ENCODE measurements at places on chromosomes 2 and 18. TPM values are rescaled to one million over a fixed set of nuclear protein-coding genes. Genes with fewer than 3 reads are reported as not detected.

The CHAC2 gene
- 14.1 TPM for total RNA-seq

The GPR17 gene
- total RNA-seq: 0.27 TPM

The TBR1 gene
- not detected for total RNA-seq

The DNAJC5G gene
- total RNA-seq: not detected

The AQP12B gene
- total RNA-seq: not detected

The POTEI gene
- 2.8 TPM for total RNA-seq

The AQP4 gene
- total RNA-seq: not detected

The COX5B gene
- 601 TPM for total RNA-seq

The IL1RN gene
- total RNA-seq: not detected

The BARD1 gene
- total RNA-seq: 9.6 TPM
